ENCODE measurements at places on chromosomes 11 and 22.

DNA sequence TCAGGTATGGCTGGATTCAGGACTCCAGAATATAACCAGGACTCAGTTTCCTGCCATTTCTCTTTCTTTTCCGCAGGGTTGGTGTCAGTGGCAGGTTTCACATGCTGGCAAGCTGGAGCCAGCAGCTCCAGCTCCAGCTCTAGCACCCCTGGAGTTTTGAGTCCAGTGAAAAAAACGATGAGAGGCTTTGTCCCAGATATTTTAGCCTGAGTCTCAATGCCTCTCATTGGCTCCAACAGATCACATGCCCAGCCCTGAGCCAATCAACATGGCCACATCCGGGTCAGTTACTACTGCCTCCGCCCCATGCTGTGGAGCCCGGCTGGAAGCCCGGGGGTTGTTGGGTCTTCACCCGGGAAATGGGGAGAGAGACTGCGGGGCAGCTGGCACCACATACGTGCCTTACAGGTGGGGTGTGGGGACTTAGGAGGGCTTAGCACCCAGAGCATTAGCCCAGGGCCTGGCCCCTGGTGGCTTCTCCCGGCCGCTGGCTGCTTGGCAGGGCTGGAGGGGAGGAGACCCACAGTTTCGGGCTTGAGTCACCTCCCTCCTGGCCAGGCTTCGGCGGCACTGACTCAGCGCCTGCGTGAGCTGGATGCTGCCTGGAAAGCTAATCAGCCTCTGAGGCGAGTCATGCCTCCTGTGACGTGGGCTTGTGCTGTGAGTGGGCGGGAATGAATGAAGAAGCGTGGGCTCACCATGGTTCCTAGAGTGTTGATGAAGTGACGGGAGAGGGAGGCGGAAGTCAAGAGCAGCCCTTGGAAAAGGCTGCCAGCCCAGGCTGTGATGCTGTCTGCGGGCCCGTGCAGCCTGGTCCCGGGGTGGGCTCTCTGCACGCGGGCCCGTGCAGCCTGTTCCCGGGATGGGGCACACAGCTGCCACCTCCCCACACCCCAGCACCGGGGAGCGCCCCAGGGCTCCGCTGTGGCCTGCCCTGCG, 15.3 kb upstream of the MRTFA start:
- peak; percentile 52 for DNase-seq

GRCh38 chr11:117878939-117879475, 2.5 kb upstream of the FXYD6 start:
- no peak for DNase-seq

- no peak for DNase-seq
Observed at GRCh38 chr11:128896356-128896755, 5.2 kb downstream of the KCNJ5 start.

DNA sequence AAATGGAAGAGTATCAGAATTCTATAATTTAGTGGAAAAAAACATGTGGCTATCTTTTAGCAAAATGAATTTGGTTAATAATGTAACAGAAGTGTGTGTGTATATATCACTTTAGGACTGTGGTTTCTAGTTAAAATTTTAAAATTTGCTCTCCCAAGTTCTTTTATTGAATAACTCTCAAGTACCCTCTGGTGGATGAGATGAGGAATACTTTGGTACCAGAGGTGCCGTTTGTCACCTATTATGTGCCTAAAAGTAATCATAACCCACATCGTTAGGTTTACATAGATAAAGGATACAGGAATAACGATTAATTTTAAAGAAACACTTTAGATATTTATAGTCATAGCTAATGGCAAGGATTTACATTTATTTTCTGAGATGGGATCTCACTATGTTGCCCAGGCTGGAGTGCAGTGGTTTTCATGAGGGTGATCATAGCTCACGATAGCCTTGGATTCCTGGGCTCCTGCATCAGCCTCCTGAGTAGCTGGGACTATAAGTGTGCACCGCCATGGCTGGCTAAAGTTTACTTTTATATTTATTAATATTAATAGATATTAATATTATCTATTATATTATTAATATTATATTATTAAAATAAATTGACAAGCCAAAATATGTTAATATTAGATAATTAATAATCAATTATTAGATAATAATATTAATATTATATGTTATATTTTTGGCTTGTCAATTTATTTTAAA, 66.7 kb upstream of the CAPRIN1 start:
- DNase-seq = no peak

GRCh38 chr11:33658195-33658900, 42.3 kb downstream of the C11orf91 start:
- no peak for DNase-seq

- no peak for DNase-seq
Observed at GRCh38 chr11:8826139-8826786, 84.7 kb upstream of the AKIP1 start.

GRCh38 chr11:93225662-93226061, 27.9 kb upstream of the SLC36A4 start:
- DNase-seq = no peak

- no peak for DNase-seq
Observed at GRCh38 chr11:104015649-104016415, 20.6 kb upstream of the DDI1 start.

GRCh38 chr11:63240791-63241379, 2.5 kb downstream of the SLC22A25 start:
- DNase-seq = no peak

- DNase-seq = no peak
Observed at GRCh38 chr11:108313444-108313843, 90.6 kb downstream of the ATM start.

DNA sequence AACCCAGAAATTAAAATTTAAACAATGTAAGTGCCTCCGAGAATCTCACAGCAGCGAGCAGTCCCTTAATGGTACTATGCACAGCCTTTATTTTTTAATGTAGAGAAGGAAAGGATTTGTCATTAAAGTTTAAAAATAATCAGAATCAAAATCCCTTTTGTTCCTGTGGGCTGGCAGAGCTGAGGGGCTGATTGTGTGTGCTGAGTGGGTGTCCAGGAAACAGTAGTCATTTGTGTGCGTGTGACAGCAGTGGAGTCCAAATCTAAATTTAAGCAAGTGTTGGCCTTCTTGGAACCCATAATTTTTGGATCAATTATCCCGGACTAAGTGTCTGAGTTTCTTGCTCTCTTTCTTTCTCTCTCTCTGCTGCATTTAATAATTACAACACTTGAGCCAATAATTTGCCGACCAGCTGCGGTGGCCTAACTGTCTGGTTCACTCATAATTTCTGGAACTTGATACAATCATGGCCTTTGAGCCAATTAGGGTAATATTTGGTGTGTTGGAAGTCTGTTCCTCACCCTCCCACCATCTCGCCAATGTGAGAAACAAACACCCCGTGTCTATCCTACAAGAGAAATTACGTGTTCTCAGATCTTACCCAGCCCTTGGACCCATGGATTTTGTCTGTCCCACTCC, 528.0 kb downstream of the SOX6 start:
- DNase-seq = no peak

- DNase-seq = no peak
Observed at GRCh38 chr11:100640071-100640470, 47.0 kb upstream of the ARHGAP42 start.

- no peak for DNase-seq
Observed at GRCh38 chr11:95494856-95495255, 263.9 kb upstream of the SESN3 start.

DNA sequence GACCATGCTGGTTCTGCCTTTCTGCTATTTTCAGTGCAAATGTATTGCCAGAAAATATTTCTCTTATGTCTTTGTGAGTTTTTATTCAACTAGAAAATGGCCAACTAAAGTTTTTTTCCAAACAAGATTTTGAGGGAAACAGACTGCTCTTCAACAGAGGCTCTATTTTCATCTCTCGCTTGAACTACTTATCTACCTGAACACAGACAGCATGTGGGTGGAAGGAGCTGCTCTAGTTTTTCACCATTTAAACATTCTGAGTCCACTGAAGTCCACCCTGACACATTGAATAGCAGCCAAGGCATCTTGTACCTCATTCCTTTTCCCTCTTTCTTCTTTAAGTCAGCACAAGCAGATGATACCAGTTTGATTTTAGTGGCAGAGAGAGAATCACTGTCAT, 9.8 kb upstream of the OR9I1 start:
- DNase-seq = no peak

DNA sequence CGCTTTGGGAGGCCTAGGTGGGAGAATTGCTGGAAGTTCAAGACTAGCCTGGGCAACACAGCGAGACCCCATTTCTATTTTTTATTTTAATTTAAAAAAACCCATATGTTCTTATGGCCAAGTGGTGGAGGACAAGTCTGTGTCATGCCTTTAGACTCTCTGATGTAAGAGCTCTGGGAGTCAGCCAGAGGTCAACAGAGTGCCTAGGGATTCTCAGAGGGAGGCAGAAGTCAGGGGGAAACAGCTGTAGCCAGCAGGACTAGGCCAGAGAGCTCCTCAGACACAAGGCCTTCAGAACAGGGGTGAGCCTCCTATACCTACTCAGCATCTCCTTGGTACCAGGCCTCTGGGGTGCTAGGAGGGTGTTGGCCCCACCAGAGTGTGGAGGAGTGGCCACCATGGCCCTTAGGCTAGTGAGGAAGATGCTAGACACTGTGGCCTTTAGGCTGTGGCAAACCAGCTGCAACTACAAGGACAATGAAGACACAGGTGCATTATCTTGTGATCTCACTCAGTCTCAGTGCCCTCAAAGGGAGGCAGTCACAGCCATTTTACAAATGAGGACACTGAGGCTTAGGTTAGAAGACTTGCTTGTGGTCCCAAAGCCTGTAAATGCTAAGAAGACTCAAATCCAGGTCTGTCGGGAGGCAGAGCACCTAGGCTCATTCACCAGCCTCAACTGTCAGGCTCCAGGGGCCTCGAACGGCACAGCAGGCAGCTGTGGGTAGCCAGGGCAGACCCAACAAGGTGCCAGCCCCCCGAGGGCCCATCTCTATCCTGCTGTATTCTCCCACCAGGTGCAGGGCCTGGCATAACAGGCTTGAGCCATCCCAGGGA, 5.0 kb downstream of the ZP1 start:
- no peak for DNase-seq

GRCh38 chr11:69076129-69076791, 27.5 kb downstream of the TPCN2 start:
- DNase-seq = no peak

DNA sequence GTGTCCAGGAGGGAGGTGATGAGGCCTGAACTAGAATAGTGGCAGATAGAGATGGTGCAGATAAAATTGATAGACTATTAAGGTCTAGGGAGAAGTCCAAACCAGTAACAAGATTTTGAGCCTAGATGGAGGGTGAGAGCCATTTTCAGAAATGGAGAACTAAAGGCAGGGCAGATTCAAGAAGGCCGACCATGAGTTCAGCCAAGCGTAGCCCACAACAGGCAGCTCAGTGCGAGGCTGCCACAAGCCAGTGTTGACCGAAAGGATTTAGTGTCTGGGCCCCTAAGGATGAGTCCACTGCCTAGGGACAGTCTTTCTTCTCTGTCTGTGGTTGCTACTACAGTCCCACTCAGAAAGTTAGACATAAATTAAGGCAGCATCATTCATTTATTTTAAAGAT, 51.7 kb downstream of the PPP2R1B start:
- DNase-seq = no peak

- DNase-seq = no peak
Observed at GRCh38 chr11:77783025-77783424, 37.5 kb downstream of the RSF1 start.

DNA sequence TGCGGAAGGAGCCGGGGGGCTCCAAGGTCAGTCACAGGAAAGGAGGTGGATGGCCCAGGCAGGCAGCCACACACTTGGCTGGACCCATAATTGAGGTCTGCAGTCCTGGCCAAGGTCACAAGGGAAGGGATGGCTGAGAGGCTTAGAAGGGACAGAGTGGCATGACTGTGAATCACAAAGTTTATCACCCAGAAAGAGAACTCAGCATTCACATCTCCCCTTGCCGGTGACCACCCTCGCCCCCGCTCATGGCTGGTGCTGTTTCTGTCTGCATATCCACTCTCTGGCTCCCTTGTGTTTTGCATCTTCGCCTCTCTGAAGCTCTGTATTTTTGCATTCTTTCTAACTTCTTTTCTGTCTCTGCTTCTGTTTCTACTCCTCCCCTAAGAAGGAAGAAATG, 117.5 kb downstream of the FEZ1 start:
- no peak for DNase-seq

DNA sequence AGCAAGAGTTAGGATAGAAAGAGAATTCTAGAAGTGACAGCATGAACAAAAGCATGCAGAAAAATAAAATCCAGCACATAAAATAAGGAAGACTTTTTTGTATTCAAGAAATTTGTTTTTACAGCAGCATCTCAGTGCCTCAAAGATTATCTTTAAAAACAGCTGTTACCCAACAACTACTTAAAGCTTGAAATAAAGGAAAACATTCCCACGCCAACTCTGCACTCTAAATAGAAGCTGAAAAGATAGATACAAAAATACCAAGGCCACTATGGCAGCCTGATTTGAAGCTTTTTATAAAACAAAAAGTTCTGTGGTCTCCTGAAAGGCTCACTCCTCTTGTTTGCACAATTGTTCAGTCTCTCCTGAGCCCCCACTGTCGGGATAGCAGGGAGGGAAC, 83.6 kb upstream of the LRRC55 start:
- DNase-seq = no peak

GRCh38 chr11:119134389-119134978, 13.1 kb downstream of the HINFP start:
- no peak for DNase-seq

GRCh38 chr11:748007-748359, 719 bp downstream of the TALDO1 start:
- DNase-seq = no peak

DNA sequence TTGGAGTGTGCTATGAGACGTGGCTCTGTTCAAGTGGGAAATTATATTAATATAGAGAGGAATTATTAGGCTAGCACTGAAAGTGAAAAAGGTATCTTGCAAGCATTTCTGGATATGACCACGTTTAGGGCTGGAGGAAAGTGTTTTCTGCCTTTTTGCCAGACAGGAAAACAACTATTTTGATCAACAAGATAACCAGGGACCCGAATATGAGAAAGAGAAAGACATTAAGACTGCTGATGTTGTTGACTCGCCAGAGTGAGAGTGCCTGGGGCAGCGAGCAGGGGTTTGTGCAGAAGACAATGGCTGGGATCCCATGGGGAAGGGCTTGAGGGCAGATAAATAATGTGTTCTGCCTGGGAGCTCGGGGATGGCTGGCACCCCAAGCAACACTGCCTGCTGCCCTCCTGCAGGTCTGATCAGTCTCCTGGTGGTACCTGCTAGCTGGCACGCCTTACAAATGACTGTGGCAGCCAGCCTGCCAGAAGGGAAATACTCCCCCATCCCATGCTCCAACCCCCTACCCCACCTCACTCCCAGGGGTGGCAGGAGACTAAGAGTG, 23.1 kb upstream of the CHST1 start:
- DNase-seq = no peak

GRCh38 chr11:135006800-135007199, 594.8 kb upstream of the B3GAT1 start:
- no peak for DNase-seq
